Fibroblast of skin of back (primary cell): ENCODE measurements at places on chromosomes 5 and 9.

DNA sequence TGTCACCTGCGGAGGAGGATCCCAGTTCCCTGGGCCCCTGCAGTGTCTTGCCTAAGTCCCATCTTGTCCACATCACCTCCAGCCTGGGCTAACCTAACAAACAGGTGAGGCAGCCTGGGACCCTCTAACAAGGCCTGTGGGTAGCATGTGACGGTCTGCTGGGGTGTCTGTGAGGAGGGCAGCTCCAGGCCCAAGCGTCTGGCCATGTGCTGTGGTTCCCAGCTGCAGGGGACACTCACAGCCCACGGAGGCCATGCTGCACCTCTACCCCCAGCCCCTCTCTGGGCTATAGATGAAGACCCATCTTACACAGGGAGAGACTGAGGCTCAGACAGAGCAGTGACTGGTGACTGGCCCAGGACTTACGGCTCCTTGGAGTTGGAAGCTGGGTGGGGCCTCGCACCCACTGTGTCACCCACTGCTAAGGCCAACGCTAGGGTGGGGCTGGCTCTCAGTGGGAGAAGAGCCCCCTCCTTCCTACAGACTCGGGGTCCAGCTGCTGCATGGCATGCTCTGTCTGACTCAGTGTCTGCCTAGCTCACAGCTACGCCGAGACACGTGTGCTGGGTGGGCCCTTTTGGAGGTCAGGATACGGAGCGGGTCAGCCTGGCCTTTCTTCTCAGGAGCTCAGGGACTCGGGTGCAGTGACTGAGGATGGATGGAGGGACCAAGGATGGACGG is 40.8 kb upstream of the RNF130 start:
- no peak for DNase-seq

DNA sequence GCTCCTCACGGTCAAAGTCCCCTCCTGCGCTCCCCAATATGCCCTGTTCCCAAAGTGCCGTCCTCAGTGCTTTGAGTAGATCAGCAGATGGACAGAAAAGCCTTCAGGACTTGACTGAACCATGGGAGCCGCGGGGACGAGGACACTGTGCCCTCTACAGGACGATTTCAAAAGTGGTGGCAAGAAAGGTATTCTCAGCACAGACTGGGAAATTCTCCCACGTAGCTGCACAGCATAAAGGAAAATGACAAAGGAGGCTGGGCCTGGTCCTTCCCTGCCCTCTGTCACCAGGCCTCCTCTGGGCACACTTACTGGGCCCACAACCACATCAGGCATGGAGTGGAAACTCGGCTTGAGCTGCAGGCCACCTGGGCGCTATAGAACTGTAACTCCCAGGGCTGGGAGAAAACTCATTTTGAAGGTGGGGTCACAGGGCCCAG is 16.7 kb upstream of the MTMR12 start:
- peak; percentile 61 for DNase-seq

GRCh38 chr5:89981878-89982773 is 427.4 kb downstream of the CETN3 start:
- DNase-seq, result no peak

DNA sequence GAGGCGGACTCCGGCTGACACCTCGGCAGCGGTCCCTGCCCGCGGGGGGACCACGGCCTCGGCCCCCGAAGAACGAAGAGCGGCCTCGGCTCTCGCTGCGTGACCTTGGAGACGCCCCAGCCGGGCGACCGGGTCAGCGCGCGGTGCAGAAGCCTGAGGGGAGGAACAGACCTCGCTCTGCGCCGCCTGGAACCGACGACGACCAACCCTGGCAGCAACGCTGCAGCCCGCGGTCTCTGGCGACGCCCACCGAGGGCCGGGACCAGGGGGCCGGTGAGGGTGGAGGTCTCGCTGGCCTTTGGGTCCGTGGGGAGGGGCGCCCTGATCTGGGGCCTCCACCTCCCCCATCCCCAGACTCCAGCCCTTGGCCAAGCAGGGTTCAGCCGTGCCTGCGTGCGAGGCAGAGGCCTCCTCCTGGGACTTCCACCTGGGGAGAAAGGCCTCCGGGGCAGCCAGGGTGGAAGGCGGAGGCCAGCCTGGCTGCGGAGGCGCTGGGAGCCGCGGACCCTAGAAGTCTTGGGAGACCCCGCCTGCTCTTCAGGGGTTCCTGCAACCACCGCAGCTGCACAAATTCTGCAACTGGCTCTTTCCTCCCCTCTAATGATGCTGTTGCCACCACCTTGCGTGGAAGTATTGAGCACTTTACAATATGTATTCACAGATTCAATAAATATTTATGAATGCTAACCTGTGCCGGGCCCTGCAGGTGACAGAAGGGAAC is 44.3 kb upstream of the SLC12A7 start:
- DNase-seq, result no peak

DNA sequence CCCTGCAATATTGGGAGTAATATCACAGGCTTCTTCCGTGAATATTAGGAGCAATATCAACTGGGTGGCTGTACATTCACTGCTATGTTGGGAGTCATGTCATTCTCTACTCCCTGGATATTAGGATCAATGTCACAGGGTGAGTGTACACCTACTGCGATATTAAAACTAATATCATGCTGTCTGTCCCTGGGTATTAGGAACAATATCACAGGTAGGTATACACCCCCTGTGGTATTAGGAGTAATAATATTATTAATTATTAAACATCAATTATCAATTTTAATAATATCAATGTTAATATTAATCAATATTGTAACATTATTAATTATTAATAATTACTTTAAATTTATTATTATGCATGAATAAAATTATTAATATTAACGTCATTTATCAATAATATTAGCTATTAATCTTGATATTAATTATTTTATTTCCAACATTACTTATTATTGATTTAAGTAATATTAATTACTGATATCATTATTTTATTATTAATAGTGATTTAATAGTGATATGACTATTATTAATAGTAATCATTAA is 121.9 kb downstream of the TMEM38B start:
- no peak for DNase-seq

GRCh38 chr9:131734165-131734610 is 5.7 kb downstream of the RAPGEF1 start:
- DNase-seq, result peak; percentile 73

DNA sequence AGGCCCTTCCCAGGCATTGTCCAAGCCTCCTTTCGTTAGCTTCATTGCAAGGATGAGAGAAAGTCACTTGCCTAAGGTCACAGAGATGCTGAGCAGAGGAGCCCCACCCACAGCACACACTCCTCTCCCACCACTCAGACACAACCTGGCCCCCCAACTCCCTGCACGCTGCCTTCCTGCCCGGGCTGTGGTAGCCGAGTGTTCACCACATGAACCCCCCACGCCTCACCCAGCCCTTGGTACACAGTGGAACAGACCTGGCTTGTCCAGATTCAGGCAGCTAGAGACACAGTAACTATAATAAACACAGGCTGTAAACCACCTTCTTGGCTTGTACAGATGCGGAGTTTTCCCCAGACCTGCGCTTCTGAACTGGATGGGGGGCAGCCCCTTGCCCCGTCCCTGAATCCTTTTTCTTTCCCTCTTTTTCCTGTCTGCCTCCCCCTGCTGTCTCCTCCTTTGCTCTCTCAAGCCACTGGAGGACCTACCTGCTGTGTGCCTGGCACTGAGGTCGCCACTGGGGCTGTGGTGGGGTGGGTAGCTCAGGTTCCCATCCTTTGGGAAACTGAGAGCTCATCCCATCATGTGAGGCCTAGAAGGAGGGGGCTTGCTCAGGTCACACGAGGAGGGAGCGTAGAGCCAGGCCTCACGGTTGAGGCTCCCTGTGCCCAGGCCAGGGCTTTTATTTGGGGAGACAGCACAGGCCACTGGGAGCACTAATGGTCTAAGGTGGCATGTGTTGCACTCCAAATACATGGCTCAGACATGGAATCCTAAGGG is 55.7 kb upstream of the SYNPO start:
- DNase-seq, result no peak

DNA sequence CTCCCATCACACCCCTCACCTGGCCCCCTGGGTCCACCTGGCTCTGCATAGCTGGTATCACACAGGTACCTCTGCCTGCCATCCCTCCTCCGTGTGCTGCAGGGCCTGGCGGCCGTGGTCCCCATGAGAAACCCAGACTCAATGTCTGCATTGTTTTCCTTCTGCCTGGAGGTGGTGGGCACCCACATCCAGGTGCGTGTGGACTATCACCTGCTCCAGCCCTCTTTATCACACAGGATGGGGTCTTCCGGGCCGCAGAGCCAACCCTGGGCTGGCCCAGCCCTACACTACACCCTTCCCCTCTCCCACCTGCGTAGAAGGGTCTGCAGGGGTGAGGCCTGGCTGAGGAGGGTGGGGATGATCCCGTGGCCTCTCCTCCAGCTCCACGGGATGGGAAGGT is 7.0 kb upstream of the FUT7 start:
- DNase-seq, result no peak

DNA sequence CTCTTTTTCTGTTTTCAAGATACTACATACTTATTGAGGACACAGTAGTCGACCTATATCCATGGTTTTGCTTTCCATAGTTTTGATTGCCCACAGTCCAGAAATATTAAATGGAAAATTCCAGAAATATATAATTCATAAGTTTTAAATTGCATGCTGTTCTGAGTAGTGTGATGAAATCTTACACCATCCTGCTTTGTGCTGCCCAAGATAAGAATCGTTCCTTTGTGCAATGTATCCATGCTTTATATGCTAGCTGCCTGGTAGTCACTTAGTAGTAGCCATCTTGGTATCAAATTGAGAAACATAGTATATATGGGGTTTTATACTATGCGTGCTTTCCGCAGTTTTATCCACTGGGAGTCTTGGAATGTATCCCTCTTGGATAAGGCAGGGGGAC is 59.0 kb downstream of the CWC27 start:
- DNase-seq, result no peak

DNA sequence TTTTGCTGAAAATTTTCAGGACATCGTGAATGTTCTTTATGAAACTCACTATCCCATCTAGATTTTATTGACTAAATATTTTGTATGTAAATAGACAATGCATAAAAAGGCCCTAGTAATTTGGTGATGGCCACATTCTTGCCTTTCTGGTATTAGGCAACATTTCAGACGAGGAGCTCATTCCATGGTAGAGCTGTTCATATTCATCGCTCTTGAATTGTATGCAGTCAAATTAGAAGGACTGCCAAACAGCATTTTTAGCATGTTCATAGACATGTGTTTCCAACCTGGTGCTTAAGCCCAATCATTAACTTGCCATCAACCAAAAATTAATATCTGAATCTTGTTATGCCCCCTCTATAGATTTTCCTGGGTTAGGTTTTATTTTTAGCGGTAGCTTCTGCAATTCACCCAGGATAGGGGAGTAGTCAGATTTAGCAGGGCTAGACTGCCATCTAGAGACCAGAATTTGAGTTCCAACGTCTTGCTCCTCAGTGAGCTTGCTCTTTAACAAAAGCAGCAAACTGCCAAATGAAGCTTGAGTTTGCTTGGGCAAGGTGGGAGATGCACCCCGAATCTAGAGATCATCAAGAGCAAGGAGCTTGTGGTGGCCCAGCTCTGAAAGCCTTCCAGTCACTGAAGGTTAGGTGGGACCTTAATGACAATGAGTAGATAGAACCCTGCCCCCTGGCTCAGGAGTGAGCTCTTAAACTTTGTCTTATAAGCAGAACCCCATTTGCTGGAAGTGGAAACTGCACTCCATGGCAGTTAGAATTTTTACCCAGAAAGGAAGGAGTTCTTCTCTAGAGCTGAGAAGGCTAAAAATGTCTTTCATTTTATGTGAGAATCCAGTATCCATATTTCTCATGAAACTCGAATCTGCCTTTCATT is 456.2 kb downstream of the RASEF start:
- DNase-seq, result peak; percentile 65

GRCh38 chr5:175789670-175790069 is 81.7 kb upstream of the CPLX2 start:
- no peak for DNase-seq

- no peak for DNase-seq
These were observed 25.7 kb upstream of the UGCG start for GRCh38 chr9:111870774-111871498.

- peak; percentile 54 for DNase-seq
These were observed 44.2 kb downstream of the NIPSNAP3B start for GRCh38 chr9:104808035-104808614.

DNA sequence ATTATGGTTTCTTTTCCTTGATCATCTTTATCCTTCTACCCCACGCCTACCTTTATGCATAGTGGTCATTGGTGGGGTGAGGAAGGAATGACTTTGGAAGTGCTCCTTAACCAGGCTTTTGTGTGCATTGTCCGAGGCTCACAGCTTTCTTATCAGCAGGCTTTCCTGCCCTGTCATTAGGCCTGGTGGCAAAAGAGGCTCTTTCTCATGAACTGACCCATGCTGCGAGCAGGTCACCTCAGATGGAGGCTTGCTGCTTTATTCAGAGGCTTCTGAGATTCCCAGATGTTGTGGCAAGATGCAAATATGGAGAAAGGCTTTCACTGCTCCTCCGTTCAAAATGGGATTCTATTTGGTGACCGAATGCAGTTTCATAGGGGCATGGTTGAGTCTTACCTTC is 57.4 kb upstream of the DMRTA1 start:
- DNase-seq, result no peak

- DNase-seq, result no peak
These were observed 8.5 kb downstream of the DMXL1 start for GRCh38 chr5:119079318-119079921.

GRCh38 chr9:129351058-129351641 is 173.1 kb upstream of the IER5L start:
- DNase-seq, result no peak

- DNase-seq, result peak; percentile 100
These were observed 196.3 kb downstream of the CSNK1G3 start for GRCh38 chr5:123708074-123708806.

DNA sequence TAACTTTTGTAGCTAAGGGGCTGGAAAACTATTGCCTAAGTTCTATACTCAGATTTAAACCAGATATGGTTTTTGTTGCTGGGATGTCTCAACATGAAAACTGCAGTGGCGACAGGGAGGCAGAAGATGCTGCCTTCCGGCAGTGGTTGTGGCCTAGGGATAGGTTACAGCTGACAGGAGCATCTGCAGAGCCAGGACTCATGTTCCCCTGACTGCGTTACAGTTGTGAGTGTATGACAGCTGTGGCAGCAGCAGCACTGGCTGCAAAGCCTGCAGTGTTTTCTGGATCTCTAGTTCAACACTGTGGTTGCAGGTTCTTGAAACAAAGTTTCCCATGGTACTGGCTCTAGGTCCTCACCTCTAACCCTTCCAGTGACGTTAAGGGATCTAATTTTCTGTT is 498.8 kb upstream of the CDH18 start:
- no peak for DNase-seq

GRCh38 chr9:88680505-88681160 is 145.7 kb downstream of the NXNL2 start:
- peak; percentile 11 for DNase-seq
